ENCODE measurements at places on chromosomes 16 and 17.

DNA sequence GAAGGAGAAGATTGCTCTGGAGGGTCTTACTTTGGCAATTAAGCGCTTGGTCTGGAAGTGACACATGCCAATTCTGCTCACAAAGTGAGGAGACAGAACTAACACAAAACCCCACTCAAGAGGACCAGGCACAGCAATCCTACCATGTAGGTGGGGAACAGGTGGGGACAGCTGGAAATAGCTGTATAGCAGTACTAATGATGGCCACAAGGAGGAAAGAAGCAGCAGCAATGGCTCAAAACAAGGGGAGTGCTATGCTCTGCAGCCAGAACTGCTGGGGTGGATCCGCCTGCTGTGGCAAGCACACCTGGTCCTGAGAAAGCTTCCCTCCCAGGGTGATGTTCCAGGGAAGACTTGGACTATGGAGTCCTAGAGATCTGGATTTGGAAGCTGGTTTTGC, 17.0 kb upstream of the TMEM132E start:
- DNase-seq, result no peak

DNA sequence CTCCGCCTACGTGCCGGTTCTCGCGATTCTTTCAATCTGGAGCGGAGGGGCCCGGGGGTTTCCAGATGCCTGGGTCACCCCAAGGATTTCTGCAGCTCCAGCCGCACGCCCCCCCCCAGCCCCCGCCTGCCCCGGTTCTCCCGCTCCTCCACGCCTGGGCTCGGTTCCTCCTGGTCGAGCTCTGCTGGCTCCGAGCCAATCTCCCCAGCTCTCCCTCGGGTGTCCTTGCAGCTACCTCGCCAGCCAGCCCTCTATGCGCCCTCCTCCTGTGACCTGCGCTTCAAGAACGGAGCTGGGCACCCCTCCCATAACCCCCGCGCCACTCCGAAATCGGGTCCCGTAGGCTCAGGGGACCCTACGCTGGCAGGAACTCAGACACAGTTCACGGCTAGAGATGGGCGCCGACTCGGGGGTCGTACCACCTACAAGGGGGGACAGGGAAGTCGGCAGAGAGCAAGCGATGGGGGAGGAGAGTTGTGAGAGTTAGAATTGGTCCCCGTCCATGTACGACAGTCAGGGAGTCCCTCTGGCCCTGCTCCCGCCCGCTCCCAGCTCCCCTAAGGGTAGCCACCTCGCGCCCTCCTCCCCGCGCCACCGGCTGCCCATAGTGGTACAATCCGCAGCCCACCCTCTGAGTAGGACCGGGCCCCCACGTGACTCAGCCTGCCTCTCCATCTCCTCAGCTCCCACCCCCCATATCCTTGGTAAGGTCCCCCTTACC, 961 bp downstream of the FGF11 start:
- no peak for DNase-seq

- DNase-seq, result no peak
Measured at GRCh38 chr17:42674755-42675347, 1.9 kb downstream of the PLEKHH3 start.

- no peak for DNase-seq
Measured at GRCh38 chr17:63881935-63882601, at the start of gene GH2. GH2 (minus strand) TSS chr17:63881944; CDS start chr17:63881801, 143 bp downstream.

DNA sequence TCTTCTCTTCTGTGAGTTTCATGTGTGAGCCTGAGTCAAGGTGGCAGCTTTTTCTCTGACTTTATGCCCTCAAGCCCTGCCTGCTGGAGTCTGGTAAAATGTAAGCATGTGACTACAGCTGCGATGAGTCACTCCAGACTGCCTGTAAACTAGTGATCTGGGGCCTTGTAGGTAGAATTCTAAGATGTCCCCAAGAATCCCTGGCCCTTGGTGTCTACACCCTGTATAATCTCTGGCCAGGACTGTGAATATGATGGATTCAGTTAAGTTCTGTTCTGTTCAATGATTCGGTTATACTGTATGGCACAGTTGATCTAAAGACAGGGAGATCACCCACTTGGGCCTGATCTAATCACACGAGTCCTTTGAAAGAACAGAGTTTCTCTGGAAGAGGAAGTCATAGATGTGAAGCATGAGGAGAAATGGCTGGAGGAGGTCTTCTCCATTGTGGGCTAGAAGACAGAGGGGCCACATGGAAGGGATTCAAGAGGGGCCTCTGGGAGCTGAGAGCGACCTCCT, 29.8 kb downstream of the PRSS54 start:
- no peak for DNase-seq

GRCh38 chr17:42841975-42842685, 2.2 kb upstream of the AOC2 start:
- DNase-seq, result no peak

GRCh38 chr16:49855280-49855821, 561 bp downstream of the ZNF423 start:
- no peak for DNase-seq

- DNase-seq, result no peak
Measured at GRCh38 chr16:79412783-79413225, 187.7 kb downstream of the MAF start.

DNA sequence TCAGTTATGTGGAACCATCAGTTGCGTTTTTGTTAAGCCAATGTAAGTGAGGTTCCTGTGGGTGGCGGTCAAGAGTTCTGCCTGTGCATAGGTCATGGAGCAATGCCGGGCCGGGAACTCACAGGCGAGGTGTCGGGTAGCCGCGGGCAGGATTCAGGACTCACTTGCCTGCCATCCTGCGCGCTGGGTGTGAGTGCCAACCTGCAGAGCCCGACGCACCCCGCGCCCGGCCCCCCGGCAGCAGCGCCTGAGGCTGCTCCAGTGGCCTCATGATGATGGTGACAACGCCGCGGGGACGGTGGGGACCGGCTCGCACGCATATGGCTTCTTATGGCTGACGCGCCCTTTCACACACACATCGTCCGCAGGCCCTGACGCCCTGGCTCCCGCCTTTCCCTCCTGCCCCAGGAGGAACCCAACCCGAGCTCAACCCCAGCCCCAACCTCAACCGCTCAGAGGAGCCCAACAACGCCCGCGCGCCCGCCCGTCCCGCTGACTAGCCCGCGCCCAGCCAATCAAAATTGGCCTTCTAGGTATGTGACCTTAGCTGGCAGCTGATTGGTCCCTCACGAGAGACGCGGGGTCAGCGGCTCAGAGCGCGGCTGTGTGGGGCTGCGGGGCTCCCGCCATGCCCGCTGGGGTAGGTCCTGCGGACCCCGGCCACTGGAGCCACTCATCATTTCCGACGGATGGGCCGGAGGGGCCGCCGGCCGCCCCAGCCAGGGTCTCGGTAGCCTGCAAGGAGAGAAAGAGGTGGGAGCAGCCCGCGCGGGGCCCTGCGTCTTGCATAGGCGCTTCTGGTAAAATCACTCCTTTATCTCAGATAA, at the start of gene C16orf95:
Gene C16orf95 (minus strand): TSS at position 470 of the 827 bp plus-strand sequence. CDS start 150 bp downstream, at position 320.
- DNase-seq, result peak; percentile 88

- DNase-seq, result no peak
Measured at GRCh38 chr16:84557504-84557903, 53.0 kb upstream of the MEAK7 start.
